ENCODE measurements at places on chromosomes 5 and 9. TPM values are rescaled to one million over a fixed set of nuclear protein-coding genes. Genes with fewer than 3 reads are reported as not detected.
A peak's percentile ranks its signal among the peaks of the same experiment; 100 is the strongest.

GRCh38 chr5:170223360-170223759 lies 9.4 kb upstream of the C5orf58 start:
- H3K27ac ChIP-seq, result no peak overlapping the region
- H3K27me3 ChIP-seq, result peaks cover 6% of the 10 kb centered on the region
- DNase-seq, result no peak

The INSL4 gene
- total RNA-seq, result not detected

The SLC1A3 gene
- total RNA-seq, result 14.5 TPM

- H3K4me1 ChIP-seq, result peaks cover 3% of the 10 kb centered on the region
- peaks cover 4% of the 10 kb centered on the region for H3K36me3 ChIP-seq
- H3K27me3 ChIP-seq, result no peaks in the 10 kb centered on the region
- no peak for DNase-seq
These were observed 240.4 kb upstream of the RAI14 start for GRCh38 chr5:34415559-34416198.

DNA sequence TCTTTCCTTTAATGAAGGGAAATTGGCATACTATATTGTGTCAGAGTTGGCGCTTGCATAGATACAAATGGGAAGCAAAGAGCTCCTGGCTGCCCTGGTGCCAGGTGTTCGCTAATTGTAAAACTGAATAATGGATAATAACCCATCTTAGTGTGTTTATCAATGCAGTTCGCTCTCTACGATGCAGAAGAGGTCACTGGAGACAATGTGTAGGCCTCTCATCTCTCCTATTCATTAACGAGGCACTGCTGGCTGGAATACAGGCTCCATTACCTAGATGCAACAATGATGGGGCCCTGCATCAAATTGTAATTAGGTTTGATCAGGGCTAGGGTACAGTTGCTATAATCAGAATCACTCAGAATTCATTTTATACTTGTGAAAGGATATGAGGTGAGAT lies 171.0 kb downstream of the RMI1 start:
- DNase-seq, result no peak
- H3K36me3 ChIP-seq, result no peaks in the 10 kb centered on the region
- peaks cover 3% of the 10 kb centered on the region for H3K27me3 ChIP-seq
- no peak overlapping the region for H3K4me3 ChIP-seq
- no peaks in the 10 kb centered on the region for H3K4me1 ChIP-seq

The LCN9 gene
- total RNA-seq, result 0.57 TPM

DNA sequence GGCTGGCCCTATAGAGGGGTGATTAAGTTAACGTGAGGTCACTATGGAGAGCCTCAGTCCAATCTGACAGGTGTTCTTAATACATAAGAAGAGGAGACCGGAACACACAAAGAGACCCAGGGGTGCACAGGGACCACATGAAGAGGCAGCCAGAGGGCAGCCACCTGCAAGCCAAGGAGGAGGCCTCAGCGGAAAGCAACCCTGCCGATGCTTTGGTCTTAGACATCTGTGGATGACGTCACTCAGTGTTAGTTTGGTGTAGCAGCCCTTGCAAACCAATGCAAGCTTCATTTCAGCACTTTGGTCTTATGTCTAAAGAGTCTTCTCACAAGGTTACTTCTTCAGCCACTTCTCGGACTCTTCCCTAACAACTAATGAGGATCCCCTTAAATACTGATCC lies 47.6 kb upstream of the GRHPR start:
- no peak for DNase-seq
- no peaks in the 10 kb centered on the region for H3K4me1 ChIP-seq
- H3K36me3 ChIP-seq, result no peaks in the 10 kb centered on the region
- no peak overlapping the region for H3K27ac ChIP-seq
- H3K27me3 ChIP-seq, result peaks cover 21% of the 10 kb centered on the region
- H3K4me3 ChIP-seq, result no peak overlapping the region

GRCh38 chr5:133357758-133358157 lies 254.6 kb downstream of the FSTL4 start:
- no peak overlapping the region for H3K27ac ChIP-seq
- no peak for DNase-seq
- no peak overlapping the region for H3K4me3 ChIP-seq
- no peaks in the 10 kb centered on the region for H3K36me3 ChIP-seq

DNA sequence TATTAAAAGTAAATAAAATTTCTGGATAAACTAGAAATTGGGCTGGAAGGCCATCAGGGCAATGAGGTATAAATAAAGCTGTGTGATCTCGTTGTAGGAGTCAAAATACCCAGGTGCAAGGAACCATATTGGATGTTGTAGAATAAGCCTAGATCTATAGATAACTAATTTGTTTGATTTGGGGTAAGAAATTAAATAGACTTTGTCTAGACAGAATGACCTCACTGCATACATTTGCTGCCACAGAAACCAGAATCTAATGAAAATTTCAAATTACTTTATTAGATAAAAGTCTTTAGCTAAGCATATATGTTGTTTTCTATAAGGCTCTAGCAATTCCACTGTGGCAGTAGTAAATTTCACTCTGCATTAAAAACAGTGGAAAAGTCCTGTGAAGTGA lies 225.2 kb upstream of the ITGA1 start:
- H3K36me3 ChIP-seq, result no peaks in the 10 kb centered on the region
- no peaks in the 10 kb centered on the region for H3K4me1 ChIP-seq
- DNase-seq, result no peak
- H3K27ac ChIP-seq, result no peak overlapping the region

The NMUR2 gene
- not detected for total RNA-seq

DNA sequence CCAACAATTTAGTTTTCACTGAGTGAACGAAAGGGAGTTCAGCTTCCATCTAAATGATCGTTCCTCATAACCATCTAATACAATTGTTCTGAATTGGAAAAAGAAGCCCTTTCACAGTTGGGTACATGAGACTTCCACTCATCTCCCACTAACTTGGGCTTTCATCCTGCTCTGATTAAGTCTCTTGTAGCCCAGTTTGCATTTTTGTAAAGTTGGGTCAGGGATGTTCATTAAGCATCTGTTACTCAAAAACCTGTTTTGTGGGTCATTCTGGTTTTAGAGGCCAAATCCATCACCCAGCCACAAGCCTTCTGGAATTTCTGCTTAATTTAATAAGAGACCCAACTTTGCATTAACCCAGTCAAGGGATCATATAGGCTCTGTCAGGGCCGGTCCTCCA lies 385.3 kb downstream of the BNC2 start:
- peaks cover 5% of the 10 kb centered on the region for H3K4me1 ChIP-seq
- H3K36me3 ChIP-seq, result no peaks in the 10 kb centered on the region
- no peak for DNase-seq
- H3K27ac ChIP-seq, result no peak overlapping the region

DNA sequence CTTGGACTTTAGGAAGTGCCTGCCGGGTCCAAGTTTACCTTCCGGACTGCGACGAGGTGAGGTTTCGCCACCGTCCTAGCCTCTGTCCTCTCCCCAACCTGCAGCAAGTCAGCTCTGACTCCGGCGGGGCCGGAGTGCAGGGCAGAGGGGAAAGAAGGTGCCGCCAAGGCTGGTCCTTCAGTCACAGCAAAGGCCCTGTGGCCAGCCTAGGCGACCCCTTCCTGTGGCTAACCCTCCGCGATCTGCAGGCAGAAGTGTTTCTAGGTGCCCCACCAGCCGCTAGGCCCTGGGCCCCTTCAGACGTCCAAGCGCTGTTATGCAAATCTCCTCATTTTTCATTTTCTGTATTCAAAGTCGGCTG lies 11.1 kb upstream of the NKX2-5 start:
- H3K4me1 ChIP-seq, result peaks cover 6% of the 10 kb centered on the region
- peaks cover 90% of the 10 kb centered on the region for H3K27me3 ChIP-seq
- no peaks in the 10 kb centered on the region for H3K36me3 ChIP-seq
- DNase-seq, result no peak

- DNase-seq, result no peak
- H3K27me3 ChIP-seq, result no peaks in the 10 kb centered on the region
- peak overlapping the region; percentile 74 for H3K27ac ChIP-seq
- H3K4me3 ChIP-seq, result no peak overlapping the region
These were observed 6.3 kb downstream of the SPTAN1 start for GRCh38 chr9:128558431-128559310.

The SLC25A48 gene
- total RNA-seq, result 0.34 TPM

- peaks cover 11% of the 10 kb centered on the region for H3K4me1 ChIP-seq
- peaks cover 5% of the 10 kb centered on the region for H3K36me3 ChIP-seq
- DNase-seq, result no peak
- H3K27me3 ChIP-seq, result no peaks in the 10 kb centered on the region
- H3K4me3 ChIP-seq, result no peak overlapping the region
These were observed 314.8 kb downstream of the ARHGEF28 start for GRCh38 chr5:73940801-73941200.

DNA sequence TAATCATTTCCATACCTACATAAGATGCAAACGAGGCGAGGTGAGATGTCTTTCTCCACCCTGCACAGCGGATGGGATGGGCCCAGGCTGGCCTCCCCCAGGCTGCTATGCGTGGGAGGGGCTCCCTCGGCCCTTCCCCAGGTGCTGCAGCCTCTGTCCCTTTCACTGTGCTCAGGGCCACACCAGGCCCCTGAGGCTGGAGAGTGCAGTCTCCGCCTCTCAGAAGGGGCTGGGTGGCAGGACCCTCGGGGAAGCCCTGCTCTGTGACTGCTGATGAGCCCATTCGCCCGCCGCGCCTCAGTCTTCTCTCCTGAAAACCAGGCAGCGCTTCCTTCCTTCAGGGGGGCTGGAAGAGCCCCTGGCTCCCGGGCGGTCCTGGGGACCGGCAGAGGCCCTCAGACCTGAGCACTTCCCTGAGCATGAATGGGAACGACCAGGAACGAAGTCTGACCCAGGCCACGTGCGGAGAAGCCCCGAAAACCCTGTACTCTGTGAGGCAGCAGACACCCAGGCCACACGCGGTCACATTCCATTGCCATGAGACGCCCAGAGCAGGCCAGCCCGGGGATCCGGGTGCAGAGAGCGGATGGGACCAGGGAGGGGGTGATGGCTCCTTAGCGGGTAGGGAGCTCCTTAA lies 21.9 kb upstream of the NOTCH1 start:
- DNase-seq, result no peak
- peak overlapping the region; percentile 33 for H3K27ac ChIP-seq
- H3K27me3 ChIP-seq, result peaks cover 14% of the 10 kb centered on the region
- H3K4me1 ChIP-seq, result peaks cover 22% of the 10 kb centered on the region
- H3K36me3 ChIP-seq, result no peaks in the 10 kb centered on the region

DNA sequence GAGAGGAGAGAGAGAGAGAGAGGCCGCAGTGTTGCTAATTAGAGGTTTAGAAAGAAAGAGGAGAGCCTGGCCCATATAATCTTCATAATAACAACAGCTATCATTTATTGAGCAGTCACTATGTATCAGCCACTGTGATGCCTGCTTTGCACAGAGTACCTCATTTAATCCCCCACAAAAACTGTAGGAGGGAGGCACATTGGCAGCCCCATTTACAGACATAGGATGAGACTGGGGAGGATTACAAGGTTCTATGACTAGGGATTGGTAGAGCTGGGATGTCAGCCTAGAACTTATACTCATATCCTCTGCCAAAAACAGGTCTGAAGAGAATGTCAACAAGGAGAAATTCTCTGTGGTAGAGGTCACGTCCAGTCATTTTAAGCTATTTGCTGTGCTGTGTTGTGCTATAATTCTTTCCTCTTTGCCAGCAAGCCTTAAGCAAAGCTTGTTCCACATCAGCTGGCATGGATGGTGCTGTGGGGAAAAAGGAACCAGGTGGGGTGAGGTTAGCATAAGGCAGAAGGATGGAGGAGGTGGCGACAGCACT lies 6.7 kb upstream of the GCNT4 start:
- DNase-seq, result no peak
- H3K27ac ChIP-seq, result no peak overlapping the region
- H3K4me3 ChIP-seq, result no peak overlapping the region
- no peaks in the 10 kb centered on the region for H3K36me3 ChIP-seq
- peaks cover 9% of the 10 kb centered on the region for H3K4me1 ChIP-seq

The KIF4B gene
- not detected for total RNA-seq

The DIPK1B gene
- total RNA-seq, result 51.3 TPM

The OTP gene
- total RNA-seq, result not detected

DNA sequence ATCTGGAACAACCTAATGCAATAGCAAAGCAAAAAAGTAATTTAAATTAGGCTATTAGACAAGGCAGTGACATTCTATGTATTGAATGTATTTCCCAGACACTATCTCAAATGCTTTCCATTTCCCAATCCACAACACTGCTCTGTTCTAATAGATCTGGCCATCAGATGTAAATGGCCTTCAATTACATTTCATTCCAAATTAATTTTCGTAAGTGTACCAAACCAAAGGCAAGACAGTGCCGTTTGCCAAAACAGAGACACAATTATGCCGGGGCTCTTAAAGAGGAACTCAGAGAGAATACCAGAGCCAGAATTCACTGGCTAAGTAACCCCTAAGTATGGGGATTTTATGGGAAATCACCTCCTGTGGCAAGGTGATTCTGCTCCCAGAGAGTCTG lies 63.1 kb downstream of the GNAQ start:
- DNase-seq, result no peak
- H3K4me3 ChIP-seq, result no peak overlapping the region
- peaks cover 10% of the 10 kb centered on the region for H3K4me1 ChIP-seq
- H3K36me3 ChIP-seq, result peaks cover 15% of the 10 kb centered on the region
- H3K27ac ChIP-seq, result no peak overlapping the region

The CXCL14 gene
- total RNA-seq, result 6.1 TPM

DNA sequence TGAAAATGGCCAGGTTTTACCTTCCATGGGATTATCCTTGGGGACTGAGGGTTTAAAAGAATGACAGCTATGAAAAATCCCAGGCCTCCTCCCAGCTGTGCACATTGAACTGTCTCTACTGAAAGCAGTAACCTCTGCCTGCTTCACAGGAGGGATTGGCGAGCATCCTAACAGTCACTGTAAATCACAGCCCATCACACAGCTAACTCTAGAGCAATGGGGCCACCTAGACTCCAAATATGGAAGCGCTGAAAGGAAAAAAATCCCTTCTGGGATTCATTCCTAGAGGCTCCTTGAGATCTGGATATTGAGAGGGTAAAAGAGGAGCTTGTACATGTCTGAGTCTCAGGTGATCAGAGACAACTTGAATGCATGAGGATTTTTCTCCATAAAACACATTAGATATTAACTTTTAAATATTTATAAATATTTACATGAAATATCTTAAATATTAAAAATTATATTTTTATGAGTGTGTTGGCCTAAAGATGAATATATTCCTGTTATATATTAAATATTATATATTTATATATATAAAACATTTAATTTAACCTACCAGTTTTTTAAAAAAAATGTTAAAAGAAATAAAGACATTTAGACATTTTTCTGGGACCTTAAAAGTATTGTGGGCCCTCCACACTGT lies 133.8 kb upstream of the SLC24A2 start:
- peaks cover 4% of the 10 kb centered on the region for H3K4me1 ChIP-seq
- H3K36me3 ChIP-seq, result no peaks in the 10 kb centered on the region
- no peak for DNase-seq

DNA sequence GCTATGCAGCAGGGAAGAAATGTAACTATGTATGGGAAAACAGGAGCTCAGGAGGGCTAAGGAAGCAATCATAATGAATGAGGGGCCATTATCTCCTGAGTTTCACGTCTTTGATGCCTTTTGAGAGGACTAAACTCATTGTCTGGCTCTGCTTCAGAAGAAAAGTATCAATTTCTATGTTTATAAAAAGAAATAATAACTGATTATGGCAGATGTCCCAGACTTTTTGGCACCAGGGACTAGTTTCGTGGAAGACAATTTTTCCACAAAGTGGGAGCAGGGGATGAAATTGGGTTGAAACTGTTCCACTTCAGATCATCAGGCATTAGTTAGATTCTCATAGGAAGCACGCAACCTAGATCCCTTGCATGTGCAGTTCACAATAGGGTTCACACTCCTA lies 8.7 kb upstream of the IL7R start:
- peaks cover 4% of the 10 kb centered on the region for H3K27me3 ChIP-seq
- no peaks in the 10 kb centered on the region for H3K4me1 ChIP-seq
- peaks cover 2% of the 10 kb centered on the region for H3K36me3 ChIP-seq
- no peak overlapping the region for H3K4me3 ChIP-seq
- DNase-seq, result no peak

The STXBP1 gene
- 23.4 TPM for total RNA-seq

The EFNA5 gene
- total RNA-seq, result 16.7 TPM
